ENCODE measurements at places on chromosomes 2 and 18.

DNA sequence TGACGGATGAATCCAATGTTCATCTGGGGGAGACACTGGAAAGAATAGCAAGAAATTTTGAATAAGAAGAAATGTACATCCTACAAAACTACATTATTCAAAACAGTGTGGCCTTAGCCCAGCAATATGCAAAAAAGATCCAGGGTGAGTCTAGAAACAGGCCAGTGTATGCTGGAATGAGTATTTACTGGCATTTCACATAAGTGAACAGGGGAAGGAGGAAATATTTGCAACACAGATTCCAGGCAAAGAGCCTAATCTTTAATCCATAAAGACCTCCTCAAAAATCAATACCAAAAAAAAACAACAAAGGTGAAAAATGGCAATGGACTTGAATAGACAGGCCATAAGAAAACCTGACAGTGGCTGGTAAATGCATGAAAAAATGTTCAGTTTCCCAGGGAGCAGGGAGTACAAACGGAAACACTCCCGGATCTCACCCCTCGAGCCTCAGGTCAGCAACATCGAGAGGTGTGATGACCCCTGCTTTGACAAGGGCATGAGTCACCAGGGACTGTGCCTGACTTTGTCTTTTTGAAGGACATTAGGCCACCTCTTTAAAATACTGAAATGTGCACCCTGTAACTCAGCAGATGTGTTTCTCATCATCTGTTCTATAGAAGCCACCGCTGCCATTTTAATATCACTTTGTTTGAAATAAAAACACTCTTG lies 12.7 kb upstream of the GPC1 start:
- DNase-seq: no peak

GRCh38 chr2:68425503-68425902 lies 41.6 kb downstream of the FBXO48 start:
- no peak for DNase-seq

DNA sequence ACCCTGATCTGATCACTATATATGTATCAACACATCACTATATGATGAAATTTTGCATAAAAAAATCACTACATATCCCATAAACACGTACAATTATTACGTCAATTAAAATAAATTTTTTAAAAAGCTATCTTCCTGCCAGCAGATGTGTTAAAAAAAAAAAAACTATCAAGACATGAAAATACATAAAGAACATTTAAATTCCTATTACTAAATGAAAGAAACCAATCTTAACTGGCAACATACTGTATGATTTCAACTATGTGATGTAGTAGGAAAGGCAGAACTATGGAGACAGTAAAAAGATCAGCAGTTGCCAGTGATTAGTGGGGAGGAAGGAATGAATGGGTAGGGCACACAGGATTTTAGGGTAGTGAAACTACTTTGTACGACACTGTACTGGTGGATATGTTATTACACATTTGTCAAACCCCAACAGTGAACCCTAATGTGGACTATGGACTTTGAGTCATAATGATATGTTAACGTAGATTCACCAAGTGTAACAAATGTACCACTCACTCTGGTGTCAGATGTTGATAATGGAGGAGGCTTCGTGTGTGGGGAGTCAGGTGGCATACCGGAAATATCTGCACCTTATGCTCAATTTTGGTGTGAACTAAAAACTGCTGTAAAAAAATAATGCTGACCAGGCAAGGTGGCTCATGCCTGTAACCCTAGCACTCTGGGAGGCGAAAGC lies 27.4 kb downstream of the USP34 start:
- no peak for DNase-seq

GRCh38 chr2:69917852-69918251 lies 2.9 kb downstream of the MXD1 start:
- no peak for DNase-seq

GRCh38 chr2:239636808-239637207 lies 236.0 kb upstream of the HDAC4 start:
- no peak for DNase-seq

DNA sequence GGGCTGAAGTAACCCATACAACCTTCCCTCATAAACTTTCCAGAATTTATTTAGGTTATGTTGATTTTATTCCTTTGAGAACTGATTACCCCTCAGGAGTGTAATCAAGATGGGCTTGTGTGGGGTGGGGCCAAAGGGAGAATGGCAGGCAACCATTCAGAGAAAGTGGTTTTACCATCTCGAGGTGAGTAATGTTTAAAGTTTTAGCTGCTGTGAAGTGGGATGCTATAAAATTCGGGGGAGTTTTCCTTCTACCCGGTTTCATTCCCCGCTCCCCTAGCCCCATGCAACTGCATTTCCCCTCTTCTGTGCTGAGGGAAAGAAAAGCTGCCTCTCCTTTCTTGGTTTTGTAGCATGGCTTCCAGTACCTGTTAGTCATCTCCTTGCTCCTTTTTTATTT lies 34.7 kb downstream of the MAP4K4 start:
- no peak for DNase-seq

- DNase-seq: no peak
These were observed 1.2 kb downstream of the BCL11A start for GRCh38 chr2:60552078-60552850.

DNA sequence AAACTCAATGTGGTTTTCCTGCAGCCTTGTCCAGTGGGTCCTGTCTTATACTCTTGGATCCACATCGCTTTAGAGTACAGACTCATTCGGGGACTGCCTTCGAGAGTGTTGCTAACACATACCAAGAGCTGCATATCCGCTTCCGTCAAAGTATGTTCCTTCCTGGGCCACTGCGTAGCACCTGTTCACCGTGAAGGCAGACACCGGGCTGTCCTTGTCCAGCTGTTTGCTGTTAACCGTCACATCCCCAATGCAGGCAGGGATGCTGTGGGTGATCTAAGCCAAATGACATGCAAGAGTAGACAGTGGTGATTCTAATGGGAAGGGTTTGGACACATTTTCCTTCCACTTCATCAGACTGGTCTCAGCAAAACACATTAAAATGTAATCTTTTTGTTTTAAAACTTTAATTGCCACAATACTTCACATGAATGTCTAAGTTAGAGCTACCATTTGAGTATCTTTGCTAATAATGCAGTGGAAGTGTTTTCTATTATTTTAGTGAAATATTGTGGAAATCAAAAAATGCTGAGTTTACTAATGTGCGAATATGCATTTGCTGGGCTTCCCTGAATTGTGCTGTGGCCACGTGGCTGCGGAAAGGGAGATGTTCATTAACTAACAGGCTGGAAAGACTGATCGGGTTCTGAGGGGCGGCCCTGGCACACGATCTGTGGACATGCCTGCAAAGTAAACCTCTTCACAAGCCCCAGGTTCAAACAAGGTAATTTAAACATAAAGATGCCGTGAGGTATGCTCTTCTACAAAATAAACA lies 169.1 kb downstream of the LAMA1 start:
- DNase-seq: no peak

- DNase-seq: no peak
These were observed 7.5 kb downstream of the RPE start for GRCh38 chr2:210009896-210010295.

DNA sequence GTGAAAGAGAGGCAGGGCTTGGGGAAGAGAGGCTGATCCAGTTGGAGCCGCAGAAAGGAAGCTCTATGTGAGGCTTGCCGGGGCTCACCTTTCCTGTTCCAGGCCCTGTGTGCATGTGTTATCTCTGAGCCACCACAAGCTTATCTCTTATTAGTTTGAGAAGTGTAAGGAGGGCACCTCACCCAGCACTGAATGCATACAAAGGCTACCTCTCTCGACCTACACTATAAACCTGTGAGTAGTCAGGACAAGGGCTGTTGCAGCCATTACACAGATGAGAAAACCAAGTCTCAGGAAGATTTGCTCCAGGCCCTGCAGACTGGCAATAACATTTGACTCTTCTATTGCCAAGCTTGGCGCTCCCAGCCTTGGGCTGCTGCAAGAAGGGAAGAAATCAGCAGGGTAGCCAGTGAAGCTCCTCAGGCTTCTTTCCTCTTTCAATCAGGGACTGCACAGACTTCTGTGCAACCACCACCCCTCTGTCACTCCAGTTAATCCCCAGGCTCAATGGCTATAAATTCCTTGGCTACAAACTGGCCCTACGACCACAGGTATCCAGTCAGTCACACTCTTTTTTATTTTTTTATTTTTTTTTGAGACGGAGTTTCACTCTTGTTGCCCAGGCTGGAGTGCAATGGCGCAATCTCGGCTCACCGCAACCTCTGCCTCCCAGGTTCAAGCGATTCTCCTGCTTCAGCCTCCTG lies 73.8 kb downstream of the CLHC1 start:
- no peak for DNase-seq

DNA sequence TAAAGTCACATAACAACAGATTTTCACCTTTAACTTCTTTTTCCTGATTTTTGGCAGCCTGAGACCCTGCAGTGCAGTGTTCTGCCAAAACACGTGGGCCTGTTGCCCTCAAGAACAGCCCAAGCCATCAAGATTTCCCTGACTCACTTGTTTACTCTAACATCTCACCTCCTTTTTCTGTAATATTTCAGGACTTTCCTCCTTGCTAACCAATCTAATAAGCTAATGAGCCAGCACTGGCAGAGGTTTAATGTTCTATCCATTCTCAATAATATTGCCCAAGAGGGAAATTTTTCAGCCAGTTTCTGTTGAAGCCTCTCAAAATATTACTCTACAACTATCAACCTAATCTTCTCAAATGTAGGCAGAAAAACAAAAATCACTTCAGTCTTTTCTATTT lies 635.2 kb downstream of the DPP10 start:
- DNase-seq: no peak

- DNase-seq: no peak
These were observed 22.3 kb downstream of the DOK1 start for GRCh38 chr2:74576863-74577229.

DNA sequence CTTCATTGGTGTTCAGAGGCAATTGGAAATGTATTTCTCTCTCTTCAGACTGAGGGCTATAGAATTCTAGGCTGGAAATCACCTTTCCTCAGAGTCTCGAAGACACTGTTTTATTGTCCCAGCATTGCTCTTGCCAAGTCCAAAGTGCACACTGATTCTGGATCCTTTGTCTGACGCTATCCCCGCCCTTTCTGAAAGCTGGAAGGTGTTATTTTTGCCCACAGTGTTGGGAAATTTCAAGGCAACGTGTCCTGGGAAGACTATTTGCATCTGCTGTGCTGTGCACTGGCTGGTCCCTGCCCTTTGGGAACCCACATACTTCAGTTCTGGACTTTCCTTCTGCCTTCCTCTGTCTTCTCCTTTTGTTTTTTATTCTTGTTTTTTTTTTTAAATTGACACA lies 190.8 kb downstream of the SH3BP4 start:
- no peak for DNase-seq

DNA sequence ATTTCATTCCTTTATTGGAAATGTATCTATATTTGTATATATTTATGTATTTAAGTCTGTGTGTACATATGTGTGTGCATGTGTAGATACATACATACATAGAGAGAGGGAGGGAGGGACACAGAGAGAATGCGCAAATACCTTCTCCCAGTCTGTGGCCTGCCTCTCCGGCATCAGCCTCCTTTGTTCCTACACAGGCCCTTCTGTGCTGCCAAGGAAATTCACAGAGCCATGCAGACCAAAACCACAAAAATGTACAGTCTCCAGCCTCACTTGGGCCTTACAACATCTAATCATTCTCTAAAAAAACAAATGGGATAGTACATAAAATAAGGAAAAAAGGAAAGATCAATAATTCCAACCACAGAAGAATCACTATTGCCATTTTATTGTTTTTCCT lies 8.8 kb upstream of the CRACDL start:
- DNase-seq: no peak

GRCh38 chr2:121172456-121172855 lies 112.5 kb downstream of the TFCP2L1 start:
- DNase-seq: no peak

DNA sequence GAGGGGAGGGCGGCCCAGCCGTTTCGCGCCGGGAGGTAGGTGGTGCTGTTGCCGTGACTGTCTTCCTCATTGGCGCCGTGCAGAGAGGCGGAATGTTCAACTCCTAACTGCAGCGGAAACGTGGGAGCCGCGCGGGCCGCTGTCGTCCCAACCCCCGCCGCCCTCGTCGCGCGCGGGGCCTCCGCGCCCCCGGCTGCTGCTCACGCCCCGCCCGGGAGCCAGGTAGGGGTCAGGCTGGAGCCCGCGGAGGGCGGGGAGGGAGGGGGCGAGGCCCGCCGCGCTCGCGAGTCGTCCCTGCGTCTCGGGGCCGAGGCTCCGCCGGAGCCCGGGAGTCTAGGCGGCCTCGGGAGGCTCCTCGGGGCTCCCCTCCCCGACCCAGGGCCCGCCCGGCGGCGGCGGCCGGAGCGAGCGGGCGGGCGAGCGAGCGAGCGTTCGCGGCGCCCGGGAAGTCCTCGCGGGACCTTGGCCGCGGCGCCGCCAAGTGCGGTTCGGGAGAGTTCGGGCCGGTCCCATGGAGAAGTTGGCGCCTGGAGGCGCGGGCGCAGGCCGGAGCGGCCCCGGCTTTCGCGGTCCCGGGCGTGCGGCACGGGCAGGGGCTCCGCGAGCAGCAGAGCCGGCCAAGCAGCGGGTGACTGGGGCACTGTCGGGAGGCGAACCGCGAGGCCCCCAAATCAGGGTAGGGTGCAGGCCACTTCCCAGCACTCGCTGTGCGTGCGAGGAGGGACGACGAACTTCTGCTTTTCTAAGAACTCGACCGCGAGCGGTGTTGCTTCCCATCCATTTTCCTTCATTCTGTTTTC lies at the start of gene MAP3K20:
MAP3K20 (plus strand) TSS at position 66 of the 800 bp plus-strand sequence. CDS start 15,186 bp downstream, outside the sequence.
- peak; percentile 55 for DNase-seq

GRCh38 chr2:69789772-69790600 lies 39.5 kb upstream of the GMCL1 start:
- no peak for DNase-seq

DNA sequence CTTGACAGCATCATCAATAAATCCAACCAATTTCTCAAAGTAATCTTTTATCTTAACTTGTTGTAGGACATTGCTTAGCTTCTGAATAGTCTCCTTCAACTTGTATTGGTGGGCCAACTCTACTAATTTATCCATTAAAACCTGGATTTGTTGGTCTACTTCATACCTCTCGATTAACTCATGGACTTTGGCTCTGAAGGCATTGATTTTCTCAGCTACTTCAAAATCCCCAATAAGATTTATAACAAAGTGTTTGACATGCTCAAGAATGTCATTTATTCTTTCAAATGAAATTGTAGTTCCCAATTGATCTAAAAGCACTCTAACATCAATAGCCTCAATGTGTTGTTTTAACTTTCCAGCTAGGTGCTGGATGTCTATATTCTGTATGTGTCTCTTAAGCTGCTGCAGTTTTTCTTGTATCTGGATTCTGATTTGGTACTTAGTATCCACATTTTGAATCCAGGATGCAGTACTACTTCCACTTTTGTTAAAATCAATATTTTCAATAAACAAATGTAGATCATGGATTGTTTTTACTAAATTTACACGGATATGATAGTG lies 34.1 kb downstream of the APOB start:
- no peak for DNase-seq
